ENCODE measurements at places on chromosomes 7 and 10.

DNA sequence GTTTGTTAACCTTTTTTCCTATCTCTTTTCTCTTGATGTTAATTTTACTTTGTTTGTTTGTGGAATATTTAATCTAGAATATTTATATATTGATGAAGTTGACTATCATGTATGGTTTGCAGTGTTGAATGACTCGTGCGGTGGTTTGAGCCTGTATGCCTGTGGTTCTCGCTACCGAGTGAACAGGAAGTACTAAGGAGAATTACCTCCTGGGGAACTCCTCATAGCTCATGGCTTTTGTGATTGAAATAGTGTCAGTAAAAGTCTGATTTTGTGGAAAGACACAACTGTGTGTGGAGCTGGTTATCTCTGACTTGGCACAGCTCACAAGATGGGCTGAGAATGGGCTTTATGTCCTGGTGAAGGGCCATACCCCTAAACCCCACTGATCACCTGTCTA lies 498.6 kb downstream of the GLRX3 start:
- no peak for DNase-seq

GRCh38 chr10:62019685-62020359 lies 118.3 kb downstream of the ARID5B start:
- no peak for DNase-seq

DNA sequence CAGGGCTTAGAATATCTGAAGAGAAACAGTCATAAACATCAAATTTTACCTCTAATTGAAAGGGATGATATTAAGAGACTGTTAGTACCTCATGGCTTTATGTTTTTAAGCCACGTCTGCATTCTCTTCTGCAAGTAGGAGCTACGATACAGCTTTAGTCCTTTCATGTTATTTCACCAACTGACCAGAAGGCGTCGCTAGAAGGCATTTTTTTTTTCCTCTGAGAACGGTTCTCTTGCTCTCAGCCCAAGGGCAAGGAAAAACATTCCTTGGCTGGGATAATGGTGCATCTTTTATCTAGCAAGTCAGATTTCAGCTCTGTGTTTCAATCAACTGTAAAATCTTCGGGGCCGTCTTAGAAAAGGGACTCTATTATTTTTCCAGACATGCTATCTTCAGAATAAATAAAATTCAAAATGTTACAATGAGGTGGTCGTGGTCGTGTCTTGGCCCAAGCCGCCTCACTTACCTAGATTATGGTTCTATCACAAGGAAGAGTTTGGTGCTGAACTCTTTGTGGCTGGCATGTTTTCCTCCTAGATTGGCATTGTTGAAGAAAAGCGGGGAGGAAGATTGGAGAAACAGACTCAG lies 41.6 kb upstream of the LYZL2 start:
- peak; percentile 52 for DNase-seq

GRCh38 chr10:77622889-77623291 lies 14.7 kb downstream of the KCNMA1 start:
- no peak for DNase-seq

- DNase-seq: no peak
These were observed 96.3 kb upstream of the PRR15 start for GRCh38 chr7:29467193-29467926.

DNA sequence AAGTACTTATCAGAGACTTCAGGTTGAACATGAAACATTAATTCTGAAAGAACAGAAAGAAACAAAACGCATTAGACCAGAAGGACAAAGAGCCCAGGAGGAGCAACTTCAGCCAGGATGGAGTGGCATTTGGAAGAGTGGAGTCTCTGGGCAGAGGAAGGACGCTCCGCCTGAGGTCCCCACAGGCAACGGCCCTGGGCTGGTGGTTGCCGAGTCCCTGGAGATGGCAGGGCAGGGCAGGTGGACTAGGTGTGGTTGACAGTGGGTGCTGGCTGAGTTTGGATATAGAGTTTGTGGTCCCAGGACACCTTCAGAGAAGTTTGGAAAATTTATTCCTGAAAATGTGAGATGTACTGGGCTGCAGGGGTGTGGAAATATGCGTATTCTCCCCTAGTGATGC lies 27.4 kb upstream of the LARP4B start:
- DNase-seq: no peak

DNA sequence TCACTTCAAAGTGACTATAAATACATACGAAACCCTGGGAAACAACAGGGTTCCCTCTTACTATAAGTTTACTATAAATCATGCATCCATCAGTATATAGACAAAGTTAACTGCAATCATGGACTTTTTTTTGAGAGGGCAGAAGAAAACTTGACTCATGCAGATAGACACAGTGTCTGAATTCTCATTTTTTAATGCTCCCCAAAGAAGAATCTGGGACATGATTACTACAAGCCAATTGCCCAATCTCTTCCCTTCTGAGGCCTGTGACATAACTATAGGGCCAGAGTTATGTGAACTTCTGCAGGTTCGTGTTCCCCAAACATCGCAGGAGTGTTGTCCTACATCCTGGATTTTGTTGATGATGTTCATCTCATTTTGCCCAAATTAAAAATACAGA lies 376.5 kb downstream of the KCNMA1 start:
- no peak for DNase-seq

DNA sequence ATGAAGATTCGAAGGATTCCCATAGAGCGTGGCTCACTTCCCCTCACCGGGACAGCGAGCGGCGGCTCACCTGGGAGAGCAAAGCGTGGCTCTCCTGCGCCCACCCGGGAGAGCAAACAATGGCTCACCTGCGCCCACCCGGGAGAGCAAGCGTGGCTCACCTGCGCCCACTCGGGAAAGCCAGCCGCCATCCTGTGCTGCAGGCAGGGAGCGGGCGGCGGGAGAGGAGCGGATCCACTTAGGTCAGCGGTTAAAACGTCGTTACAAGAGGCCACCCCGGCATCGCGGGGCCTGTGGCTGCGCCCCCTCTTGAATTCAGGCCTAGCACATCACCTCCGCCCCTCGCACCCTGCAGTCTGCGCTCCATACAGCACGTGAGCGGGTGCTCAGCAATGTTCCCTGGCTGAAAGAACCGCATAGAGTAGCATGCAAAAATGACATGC lies 461 bp upstream of the FIGNL1 start:
- peak; percentile 28 for DNase-seq

DNA sequence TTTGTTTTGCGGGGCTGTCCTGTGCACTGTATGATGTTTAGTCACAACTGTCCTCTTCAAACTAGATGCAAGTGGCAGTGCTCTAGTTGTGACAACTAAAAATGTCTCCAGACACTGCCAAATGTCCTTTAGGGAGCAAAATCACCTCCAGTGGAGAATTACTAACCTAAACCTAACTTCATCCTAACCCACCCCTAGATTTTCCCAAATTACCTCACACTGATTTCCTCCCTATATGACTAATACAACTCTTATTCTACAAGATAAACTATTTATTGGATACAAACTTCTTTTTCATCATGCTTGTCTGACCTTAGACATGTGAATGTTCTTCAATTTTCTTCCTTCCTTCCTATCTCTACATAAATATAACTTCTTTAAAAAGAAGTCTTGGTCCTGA lies 26.4 kb downstream of the PNPLA8 start:
- DNase-seq: no peak

DNA sequence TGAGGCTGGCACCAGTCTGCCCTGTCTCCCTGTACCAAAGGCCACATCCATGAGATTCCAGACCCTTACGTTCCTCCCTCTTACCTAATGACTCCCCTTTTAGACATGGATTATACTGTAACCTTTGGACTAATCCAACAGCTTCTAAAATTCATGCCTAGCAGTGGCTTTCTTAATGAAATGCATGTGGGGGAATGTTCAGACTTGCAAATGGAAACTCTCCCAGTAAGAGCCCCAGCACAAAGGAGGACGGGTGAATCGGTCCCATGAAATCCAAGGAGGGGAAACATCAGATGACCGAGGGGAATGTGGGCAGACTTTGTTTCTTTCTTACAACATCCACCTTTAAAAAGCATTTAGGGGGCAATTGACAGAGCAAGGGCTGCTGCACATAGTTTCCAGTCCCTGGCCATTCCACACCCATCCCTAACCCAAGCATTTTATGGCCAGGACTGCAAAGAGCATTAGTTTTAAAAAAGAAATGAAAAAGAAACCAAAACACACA lies 71.5 kb downstream of the COL13A1 start:
- no peak for DNase-seq

DNA sequence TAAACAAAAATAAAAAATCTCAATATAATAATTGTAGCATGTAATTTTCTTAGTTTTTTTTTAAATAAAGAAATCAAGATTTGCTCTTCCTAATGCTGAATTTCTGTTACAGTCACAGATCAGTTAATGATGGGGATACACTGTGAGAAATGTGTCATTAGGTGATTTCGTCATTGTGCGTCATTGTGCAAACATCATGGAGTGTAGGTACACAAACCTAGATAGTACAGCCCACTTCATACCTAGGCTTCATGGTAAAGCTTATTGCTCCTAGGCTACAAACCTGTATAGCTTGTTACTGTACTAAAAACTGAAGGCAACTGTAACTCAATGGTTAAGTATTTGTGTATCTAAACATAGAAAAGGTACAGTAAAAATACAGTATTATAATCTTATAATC lies 74.4 kb upstream of the LSM8 start:
- no peak for DNase-seq

DNA sequence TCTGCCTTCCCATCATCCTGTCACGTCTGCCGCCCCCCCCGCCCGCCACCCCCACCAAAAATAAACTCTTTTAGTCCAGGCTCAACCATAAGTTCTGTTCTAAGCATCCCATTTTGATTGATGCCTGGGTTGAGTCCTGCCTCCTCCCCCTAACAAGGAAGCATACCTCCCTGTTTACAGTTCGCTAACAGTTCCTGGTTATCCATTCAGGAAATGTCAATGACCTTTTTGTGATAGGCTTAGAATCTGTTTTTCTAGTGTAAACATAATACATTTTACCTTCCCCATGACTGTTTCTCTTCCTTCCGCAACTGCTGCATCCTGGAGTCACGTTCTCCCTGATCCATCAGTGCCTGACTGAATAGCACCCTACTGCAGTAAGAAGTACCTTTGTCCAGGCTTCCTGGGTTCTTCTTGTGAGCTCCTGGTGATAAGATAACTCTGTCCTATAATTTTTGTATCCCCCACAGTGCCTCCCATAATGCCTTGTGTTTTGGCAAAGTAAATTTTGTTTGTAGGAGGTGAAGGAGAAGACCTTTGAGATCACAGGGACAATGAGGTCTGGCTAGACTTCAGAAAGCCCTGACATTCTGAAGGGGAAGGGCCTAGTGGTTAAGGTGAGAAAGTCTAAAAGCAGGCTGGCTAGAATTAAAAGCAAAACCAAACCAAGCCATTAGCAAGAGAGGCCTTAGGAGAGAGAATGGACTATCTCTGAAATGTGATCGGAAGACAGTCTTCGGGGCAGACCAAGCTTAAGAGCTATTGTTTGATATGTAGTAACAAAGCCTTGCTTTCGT lies 7.3 kb downstream of the AGFG2 start:
- no peak for DNase-seq

DNA sequence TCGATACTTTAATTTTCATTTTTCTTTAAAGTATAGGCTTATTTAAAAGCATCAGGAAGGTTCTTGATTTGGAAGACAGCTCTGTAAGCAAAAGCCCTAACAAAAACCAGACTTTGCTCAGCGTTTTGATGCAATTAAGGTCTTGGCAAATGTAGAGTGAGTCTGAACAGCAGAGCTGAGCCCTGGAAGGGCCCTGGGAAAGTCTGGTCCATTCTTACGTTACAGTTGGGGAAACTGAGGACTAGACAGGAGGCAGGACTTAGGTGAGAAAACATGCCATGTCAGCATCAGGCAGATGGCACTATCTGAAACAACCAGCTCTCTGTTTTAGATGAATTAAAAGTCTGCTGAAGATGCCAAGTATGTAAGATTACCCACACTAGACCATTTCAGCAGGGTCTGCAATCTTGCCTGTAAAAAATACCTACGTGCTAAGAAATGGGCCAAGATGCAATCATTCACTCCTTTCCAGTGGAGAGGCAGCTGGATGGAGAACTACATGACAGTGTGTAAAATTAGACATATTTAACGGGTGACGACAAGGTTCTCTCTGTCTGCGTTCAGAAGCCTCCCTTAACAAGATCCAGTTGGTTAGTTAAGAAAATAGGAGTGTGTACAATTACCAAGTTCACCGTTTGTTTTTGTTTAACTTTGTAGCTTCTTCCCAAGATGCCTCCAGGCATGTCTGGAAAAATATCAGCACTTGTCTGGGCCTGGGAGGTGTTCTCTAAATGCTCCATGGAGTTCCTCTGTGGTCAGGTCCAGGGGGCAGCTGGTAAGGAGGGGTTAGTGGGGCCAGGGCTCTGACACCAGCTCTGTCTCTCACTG lies 502.3 kb upstream of the ZMIZ1 start:
- no peak for DNase-seq

DNA sequence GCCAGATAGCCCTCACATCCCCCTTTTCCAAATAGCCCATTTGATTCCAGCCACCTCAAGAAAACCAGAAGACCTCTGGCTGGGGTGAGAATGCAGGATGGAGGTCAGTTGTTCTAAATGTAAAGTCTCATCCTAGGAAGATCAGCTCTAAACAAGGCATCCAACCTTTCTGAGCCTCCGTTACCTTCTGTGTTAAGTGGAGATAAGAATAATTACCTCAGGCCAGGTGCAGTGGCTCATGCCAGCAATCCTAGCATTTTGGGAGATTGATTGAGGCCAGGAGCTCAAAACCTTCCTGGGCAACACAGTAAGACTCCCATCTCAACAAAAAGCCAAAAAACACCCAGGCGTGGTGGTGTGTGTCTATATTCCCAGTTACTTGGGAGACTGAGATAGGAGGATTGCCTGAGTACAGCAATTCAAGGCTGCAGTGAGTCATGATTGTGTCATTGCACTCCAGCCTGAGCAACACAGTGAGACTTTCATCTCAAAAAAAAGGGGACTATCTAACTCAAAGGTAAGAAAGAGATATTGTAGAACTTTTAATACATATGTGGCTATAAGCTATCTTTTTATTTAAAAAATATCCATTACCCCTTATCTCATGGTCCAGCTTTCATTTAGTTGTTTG lies 43.5 kb downstream of the PRTFDC1 start:
- DNase-seq: no peak

DNA sequence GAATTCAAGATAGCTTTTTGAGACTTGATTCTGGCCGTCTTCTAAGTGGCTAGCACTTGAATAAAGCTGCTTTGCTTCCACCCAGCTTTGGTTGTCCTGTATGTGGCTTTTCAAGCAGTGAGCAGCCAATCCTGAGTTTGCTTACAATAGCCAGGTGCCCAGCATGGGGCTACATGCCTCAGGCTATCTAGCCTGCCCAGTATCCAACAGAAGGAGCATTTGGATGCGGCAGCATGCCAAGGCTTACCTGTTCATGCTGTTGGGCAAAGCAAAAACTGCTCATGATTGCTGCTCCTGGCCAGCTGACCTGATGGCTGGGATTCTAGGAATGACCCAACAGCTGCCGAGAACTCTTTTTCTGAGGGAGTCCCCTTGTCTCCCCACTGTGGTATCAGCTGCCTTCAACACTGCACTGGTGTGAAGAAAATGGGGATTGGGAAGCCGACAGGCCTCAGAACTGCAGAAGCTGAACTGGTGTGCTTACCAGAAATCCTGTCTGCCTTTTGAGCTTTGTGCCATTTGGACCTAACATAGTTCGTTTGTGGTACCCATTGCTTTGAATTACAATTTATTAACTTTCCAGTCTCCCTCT lies 618.9 kb upstream of the IGFBP3 start:
- no peak for DNase-seq

GRCh38 chr10:17562614-17563013 lies 54.6 kb downstream of the HACD1 start:
- DNase-seq: no peak

- peak; percentile 11 for DNase-seq
These were observed 224.7 kb upstream of the SH2B2 start for GRCh38 chr7:102061981-102062390.

Measured in CD4-positive, alpha-beta T cell treated with Interleukin-1 beta for 1 hour (primary cell).